ENCODE measurements at places on chromosomes 4 and X. TPM values are rescaled to one million over a fixed set of nuclear protein-coding genes. Genes with fewer than 3 reads are reported as not detected.

Gene MAGEC1
- not detected for total RNA-seq

Gene PAGE5
- total RNA-seq: not detected

Gene CT45A2
- total RNA-seq: not detected

Gene DNAAF6
- total RNA-seq: not detected

Gene GCNA
- total RNA-seq: 2.5 TPM

GRCh38 chr4:36709991-36710390 lies 428.6 kb downstream of the DTHD1 start:
- no peak for DNase-seq

DNA sequence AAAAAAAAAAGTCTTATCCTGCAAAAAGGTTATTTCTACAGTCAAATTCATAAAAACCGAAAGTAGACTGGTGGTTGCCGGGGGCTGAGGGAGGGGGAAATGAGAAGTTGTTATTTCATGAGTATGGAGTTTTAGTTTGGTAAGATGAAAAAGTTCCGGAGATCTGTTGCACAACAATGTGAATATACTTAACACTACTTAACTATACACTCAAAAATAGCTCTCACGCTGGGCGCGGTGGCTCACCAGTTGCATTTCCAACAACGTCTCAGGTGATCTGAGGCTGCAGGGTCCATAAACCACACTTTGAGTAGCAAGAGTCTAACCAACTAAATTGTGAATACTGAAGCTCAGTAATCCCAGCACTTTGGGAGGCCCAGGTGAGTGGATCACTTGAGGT lies 52.4 kb downstream of the ANOS1 start:
- DNase-seq: no peak

Gene CLGN
- 7.6 TPM for total RNA-seq

- no peak for DNase-seq
Measured at GRCh38 chr4:168070903-168071302, 21.4 kb upstream of the ANXA10 start.

Gene SYN1
- total RNA-seq: 0.88 TPM

DNA sequence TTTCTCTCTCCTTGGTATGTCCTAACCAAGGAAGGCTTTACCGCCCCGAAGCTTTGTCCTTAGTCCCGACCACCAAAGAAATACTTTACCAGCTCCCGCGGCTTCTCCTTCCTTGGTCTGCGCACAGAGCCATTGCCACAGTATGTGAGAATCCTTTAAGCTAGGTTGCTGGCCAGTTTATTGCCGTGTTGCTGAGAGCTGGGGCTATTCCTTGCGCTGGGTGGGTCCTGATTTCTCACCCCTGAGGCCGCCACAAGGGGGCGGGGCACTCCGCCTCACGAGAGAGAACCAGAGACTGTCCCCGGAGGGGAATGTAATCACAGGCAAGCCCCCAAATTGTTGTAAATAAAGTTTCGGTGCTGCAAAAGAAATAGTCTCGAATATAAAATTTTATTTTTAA lies 331.0 kb upstream of the PCDH10 start:
- no peak for DNase-seq

Gene TET2
- total RNA-seq: 15.5 TPM

DNA sequence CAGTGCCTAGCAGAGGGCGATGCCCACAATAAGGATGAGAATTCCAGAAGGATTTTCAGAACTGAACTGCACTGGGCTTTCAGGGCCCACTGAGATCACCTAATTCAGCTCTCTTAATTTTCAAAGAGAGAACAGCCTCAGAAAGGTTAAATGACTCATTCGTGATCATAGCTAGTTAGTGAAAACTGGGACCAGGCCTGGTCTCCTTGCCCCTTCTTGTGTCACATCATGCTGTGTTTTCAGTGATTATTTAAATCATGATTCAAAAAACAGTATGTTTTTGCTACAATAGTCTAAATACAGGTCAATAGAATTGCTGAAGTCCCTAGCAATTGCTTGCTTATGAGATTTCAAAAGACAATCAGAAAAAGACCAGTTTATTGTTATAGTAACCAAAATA lies 136.4 kb upstream of the PLAC1 start:
- DNase-seq: no peak

- DNase-seq: no peak
Measured at GRCh38 chr4:76703123-76703490, 194.8 kb downstream of the SOWAHB start.

GRCh38 chrX:132482632-132483031 lies 6.2 kb downstream of the MBNL3 start:
- no peak for DNase-seq

Gene PABPC1L2A
- total RNA-seq: not detected

Gene DUSP9
- total RNA-seq: not detected

- no peak for DNase-seq
Measured at GRCh38 chr4:177487977-177488376, 45.7 kb upstream of the AGA start.

GRCh38 chr4:73109493-73109892 lies 40.0 kb upstream of the COX18 start:
- DNase-seq: no peak

Gene UGT8
- 4.3 TPM for total RNA-seq

GRCh38 chrX:56812515-56813105 lies 83.6 kb downstream of the NBDY start:
- DNase-seq: no peak

GRCh38 chr4:72375073-72375736 lies 193.8 kb downstream of the ADAMTS3 start:
- no peak for DNase-seq

Gene XAGE2
- total RNA-seq: not detected

Gene TXK
- total RNA-seq: 0.87 TPM

Gene UGT2A1
- not detected for total RNA-seq

Gene FGF16
- 27.7 TPM for total RNA-seq

Gene ADGRG4
- total RNA-seq: 0.29 TPM

Gene SNX12
- 69.6 TPM for total RNA-seq

DNA sequence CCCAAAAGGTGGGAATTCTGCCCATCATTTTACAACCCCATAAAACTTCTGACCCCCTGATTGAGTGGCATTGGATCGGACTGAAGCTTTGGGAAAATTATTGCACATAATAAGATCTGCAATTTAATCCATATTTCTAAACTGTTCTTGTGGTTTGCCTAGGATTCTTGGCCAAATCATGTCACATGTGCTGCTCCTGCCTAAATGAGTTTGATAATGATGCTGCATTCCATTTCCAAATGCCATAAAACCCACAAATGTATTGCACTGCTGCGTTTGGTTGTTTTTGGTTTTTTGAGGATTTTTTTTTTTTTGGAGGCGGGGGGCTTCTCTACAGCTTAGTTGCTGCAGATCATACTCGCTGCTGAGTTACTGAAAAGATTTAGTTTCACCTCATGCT lies 153.6 kb downstream of the QDPR start:
- no peak for DNase-seq

GRCh38 chr4:38581426-38582106 lies 82.4 kb upstream of the KLF3 start:
- no peak for DNase-seq

DNA sequence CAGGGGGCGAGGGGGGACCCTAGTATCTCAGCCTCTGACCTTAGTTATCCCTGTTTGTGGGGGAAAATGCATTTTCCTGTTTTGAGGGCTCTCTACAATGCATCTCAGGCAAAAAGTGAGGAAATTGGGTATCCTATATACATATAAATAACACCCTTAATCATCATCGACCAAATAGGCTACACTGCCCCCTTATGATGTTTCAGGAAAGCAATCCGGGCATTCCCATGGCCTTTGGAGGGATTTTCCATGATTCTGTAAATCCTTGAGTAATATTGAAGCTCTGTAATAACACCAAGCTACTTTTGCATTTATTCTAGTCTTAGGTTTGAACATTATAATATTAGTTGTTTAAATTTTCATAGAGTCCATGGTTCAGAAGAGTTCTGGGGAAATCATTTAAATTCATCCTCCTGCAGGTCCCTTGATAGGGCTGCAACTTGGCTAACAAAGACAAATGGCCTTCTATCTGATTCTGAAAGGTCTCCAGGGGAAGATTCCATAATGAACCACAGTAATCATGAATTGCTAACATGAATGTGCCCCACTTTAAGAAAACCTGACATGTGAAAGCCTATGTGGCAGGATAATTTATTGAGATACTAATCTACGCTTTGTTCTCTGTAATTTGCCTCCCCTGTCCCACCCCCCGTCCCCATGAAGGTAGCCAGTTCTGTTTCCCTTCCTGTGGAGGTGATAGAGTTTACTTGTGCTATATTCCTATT lies 91.5 kb upstream of the SCOC start:
- no peak for DNase-seq

- DNase-seq: no peak
Measured at GRCh38 chr4:95835672-95836071, 4.2 kb upstream of the PDHA2 start.

Gene PAK3
- 0.53 TPM for total RNA-seq

Gene TEX11
- total RNA-seq: not detected

DNA sequence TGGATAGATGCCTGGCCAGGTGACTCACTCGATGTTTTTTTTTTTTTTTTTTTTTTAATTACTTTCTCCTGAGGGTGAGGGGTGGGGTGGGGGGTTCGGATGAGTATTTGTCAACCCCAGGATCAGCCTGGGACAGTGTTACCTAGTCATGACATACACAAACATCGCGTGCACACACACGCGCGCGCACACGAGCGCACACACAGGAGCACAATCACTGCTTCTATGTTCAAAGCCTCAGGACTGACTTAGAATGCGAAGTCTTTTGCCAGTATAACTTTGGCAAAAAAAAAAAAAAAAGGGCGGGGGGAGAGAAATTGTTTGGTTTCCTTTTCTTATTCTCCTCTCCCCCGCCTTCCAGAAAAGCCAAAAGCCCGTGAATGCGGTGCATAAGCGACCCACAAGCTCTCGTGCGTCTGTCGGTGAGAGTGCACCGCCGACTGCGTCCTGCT lies 115.0 kb upstream of the TEX13C start:
- no peak for DNase-seq

- no peak for DNase-seq
Measured at GRCh38 chr4:53593765-53594164, 2.5 kb upstream of the LNX1 start.

GRCh38 chr4:123278755-123279154 lies 117.8 kb upstream of the SPRY1 start:
- no peak for DNase-seq

DNA sequence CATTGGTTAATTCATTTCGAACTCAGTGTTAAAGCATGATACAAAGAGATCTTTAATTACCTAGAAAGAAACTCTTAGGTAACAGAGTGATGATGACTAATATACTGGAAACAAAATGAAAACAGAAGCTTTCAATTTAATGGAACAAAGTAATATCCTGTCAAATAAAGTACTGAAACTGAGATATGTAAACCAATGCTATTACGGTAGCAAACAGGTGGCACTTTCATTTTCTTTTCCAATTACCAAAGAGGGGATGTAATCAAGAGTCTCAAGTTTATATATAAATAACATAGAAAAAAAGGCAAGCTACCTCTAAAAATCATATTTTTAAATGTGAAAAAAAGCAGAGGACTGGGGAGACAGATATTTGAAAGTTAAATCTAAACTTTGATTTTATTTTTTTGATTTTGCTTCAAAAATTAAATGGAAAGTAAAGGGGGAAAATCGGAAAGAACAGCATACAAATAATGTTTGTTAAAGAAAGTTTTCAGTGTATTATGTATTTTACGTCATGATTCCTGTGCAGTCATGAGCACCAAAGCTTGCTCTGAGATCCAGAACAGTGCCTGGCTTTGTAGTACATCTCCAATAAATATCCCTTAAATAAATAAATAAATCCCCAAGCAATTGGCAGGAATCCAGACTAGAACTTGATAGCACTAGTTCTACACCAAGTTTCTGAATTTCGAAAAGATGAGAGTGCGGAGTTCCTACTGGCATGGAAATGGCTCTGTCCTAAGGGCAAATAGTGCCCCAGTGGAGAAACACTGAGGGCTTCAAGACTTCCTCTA lies 25.0 kb upstream of the RAPGEF2 start:
- DNase-seq: no peak

Measured in glomerular endothelial cell (primary cell).